ENCODE measurements at places on chromosomes 7 and 10.
A peak's percentile ranks its signal among the peaks of the same experiment; 100 is the strongest.

DNA sequence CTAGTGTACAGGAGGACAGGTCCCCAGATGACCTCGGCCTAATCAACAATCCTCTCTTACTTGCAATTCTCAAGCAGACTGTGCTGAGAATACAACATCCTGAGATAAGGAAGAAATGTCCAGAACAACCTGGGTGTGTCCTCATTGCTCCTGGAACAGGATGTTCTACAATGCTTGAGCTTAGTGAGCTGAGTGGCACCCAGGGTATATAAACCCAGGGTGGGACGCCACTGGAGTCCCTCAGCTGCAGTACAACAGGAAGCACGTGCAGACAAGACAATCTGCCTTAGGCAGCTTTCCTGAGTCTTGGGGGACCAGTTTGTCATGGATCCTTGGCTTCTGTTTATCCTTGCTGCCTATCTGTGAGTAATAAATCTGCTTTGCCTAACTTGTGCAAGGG, 27.7 kb upstream of the SLC25A13 start:
- DNase-seq, result no peak

- no peak for DNase-seq
These were observed 61.5 kb upstream of the NKX6-2 start for GRCh38 chr10:132847416-132847777.

DNA sequence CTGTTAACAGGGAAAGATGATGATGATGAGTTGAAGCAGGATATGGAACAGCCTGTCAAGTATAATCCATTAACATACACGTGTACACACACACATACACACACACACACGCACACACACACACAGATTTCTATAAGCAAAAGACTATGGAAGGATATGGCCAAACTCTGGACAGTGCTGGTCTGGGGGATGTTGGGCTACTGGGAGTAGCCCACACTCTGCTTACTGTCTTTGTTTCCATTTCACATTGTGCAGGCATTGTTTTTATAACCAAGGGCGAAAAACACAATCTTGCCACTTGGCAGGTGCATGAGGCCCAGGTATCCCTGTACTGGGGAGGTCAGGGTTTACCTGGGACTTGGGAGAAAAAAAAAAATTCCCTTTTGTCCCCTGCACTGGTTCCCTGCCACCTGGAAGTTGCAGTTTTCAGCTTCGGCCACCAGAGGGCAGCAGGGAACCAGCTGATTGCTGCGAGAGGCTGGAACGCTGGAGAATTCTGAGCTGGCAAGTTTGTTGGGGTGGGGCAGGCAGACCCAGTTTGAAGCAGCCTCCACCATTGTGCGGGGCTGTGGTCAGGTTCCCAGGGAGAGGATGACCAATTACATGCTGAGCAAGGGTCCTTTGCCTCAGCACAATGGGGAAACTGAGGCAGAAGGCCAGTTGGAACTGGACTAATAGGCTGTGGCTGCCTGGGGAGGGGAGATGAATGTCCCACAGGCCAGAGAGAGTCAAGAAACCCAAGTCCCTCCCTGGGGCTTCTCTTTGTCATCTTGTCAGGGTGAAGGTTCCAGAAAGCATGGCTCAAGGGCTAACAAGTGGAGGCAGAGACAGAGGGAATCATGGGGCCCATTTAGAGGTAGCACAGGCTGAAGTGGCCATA, 27.3 kb downstream of the PPIF start:
- DNase-seq, result peak; percentile 46

- no peak for DNase-seq
These were observed 95.3 kb upstream of the CYP26C1 start for GRCh38 chr10:92965314-92965713.

- DNase-seq, result no peak
These were observed 6.4 kb downstream of the CCSER2 start for GRCh38 chr10:84334811-84335210.

DNA sequence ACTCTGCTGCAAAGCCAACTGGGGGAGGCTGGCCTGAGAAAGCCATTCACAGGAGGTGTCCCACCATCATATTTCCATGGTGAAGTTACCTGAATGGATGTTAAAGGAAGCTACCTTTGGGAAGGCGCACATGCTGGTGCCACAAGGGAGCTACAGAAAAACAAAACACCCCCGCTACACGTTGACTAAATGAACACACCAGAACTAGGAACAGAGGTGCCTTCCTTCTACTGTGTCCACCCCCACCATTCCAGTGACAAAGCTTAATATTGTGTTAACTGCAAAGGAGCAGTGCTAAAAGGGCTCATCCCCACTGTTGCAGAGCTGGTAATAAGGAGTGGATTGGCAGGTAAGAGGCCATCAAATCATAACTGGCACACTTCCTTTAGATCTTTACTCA, 420.0 kb upstream of the PODXL start:
- DNase-seq, result no peak

GRCh38 chr10:33611423-33611822, 277.0 kb upstream of the NRP1 start:
- DNase-seq, result no peak

GRCh38 chr10:65470986-65471385, 1454.8 kb upstream of the LRRTM3 start:
- no peak for DNase-seq

- no peak for DNase-seq
These were observed 48.8 kb downstream of the RALA start for GRCh38 chr7:39672176-39672575.

GRCh38 chr7:44434201-44434600, 56.3 kb downstream of the NUDCD3 start:
- DNase-seq, result no peak

DNA sequence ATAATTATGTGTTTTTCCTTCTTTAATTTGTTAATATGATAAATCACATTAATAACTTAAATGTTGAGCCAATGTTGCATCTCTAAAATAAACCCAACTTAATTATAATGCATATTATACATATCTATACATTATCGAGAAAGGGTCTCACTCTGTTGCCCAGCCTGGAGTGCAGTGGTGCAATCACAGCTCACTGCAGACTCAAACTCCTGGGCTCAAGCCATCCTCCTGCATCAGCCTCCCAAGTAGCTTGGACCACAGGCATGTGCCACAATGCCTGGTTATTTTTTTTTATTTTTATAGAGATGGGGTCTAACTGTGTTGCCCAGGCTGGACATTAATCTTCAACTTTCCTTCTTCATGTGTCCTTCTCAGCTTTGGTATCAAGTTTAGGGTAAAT, 98.9 kb downstream of the INHBA start:
- no peak for DNase-seq

- no peak for DNase-seq
These were observed 38.7 kb upstream of the ZNF32 start for GRCh38 chr10:43687373-43687772.

GRCh38 chr10:102605712-102606111, 38.6 kb upstream of the TRIM8 start:
- DNase-seq, result no peak

DNA sequence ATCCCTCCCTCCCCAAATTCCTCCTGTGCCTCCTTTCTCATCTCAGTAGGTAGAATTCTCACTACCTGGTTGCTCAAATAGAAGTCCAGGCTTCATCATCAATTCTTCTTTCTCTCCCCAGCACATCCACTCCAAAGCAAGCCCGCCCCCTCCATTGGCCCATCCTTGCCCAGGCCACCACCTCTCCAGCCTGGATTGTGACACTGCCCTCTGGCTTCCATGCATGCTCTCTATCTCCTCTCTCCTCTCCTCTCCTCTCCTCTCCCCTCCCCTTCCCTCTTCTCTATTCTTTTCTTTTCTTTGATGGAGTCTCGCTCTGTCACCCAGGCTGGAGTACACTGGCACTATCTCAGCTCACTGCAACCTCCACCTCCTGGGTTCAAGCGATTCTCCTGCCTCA, 144.9 kb downstream of the UBE2H start:
- DNase-seq, result no peak

- DNase-seq, result no peak
These were observed 6.9 kb downstream of the MTG1 start for GRCh38 chr10:133400624-133401424.

- no peak for DNase-seq
These were observed 18.4 kb downstream of the FXYD4 start for GRCh38 chr10:43389867-43390266.

DNA sequence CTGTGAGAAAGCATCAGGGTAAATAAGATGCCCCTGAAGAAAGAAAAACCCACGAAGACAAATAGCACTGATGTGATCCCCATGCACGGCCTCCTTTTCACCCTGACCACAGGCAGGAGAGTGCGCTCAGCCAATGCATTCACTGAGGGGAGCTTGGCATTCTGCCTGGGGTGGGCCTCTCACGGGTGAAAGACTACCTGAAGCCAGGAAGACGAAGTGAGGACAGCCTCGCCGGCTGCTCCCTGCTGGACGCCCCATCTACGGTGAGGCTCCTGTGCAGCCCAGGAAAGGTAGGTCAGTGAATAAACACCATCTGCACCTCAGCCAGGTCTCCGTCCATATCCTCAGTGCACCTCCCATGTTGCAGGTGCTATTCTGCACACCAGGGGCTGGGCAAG, 32.0 kb downstream of the CPXM2 start:
- no peak for DNase-seq

DNA sequence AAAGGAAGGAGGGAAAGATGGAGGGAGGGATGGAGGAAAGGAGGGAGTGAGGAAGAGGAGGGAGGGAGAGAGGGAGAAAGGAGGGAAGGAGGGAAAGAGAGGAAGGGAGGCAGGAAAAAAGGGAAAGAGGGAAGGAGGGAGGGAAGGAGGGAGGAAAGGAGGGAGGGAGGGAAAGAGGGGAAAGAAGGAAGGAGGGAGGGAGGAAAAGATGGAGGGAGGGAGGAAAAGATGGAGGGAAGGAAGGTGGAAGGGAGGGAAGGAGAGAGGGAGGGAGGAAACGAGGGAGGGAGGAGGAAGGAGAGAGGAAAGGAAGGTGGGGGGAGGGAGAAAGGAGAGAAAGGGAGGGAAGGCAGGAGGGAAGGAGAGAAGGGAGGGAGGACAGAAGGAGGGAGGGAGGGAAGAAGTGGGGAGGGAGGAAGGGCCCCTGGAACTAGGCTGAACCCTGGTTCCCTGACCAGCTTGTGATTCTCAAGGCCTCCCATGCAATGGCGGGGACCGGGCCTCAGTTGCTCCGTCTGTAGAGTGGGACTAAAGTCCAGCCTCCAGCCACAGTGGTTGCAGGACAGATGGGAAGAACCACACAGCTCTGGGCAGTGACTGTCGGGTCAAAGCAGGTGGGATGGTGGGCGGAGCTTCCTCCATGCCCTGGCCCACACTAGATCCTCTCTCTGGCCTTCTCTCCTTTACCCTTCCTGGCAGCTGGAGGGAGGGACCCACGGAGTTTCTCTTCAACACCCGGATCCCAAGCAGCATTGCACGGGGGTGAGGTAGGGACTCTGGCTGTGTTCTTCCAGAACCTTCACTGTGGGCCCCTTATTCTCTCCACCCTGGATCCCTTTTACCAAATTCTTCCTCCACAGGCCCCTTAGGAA, 4.3 kb upstream of the TTYH3 start:
- no peak for DNase-seq

- DNase-seq, result no peak
These were observed 74.2 kb downstream of the JAZF1 start for GRCh38 chr7:28106321-28106829.

DNA sequence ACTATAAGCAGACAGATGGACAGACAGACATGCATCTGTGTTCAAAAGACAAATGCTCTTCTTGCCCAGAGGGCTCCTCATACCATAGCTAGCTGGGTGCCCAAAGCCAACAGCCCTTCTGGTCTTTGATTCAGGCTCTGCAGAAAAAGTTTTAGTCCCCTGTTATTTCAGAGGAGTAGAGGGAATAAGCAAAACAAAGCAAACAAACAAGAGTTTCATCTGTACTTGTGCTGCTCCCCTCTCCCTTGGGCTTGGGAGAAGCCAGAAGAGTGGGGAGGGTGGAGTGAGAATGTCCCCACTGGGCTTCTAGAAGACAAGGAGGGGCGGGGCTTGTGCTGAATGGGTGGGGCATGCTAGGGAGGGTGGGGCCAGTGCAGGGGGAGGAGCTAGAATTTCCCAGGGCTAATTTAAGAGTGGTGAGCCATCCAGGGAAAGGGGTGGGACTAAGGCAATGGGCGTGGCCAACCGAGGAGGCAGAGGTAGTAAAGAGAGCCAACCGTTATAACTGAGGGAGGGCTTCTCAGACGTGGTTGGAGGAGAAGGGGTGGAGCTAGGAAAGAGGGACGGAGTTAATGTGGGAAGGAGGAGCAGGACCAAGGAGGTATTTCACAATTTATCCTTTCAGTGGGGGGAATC, 101.2 kb upstream of the MGMT start:
- no peak for DNase-seq

GRCh38 chr10:6279540-6280267, 77.0 kb downstream of the PFKFB3 start:
- no peak for DNase-seq

DNA sequence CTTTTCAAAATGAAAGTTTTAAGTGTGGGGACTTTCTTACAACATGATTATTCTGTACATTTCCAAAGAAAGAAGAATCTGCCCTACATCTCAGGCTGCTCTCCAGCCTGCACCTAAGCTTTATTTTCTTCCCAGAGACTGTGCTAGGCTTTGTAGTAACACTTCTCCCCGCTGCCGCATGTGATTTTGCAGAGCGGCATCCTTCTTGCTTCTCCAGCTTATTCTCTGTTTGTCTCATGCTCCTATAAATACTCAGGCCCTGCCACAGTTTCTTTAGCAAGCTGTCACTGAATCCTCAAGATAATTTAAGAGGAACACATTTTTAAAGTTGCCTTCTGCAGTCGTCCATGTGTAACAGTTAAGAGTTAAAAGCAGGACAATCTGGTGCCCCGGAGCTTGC, 53.5 kb downstream of the INSYN2A start:
- DNase-seq, result no peak

- no peak for DNase-seq
These were observed 489.9 kb downstream of the NXPH1 start for GRCh38 chr7:8923164-8923806.

DNA sequence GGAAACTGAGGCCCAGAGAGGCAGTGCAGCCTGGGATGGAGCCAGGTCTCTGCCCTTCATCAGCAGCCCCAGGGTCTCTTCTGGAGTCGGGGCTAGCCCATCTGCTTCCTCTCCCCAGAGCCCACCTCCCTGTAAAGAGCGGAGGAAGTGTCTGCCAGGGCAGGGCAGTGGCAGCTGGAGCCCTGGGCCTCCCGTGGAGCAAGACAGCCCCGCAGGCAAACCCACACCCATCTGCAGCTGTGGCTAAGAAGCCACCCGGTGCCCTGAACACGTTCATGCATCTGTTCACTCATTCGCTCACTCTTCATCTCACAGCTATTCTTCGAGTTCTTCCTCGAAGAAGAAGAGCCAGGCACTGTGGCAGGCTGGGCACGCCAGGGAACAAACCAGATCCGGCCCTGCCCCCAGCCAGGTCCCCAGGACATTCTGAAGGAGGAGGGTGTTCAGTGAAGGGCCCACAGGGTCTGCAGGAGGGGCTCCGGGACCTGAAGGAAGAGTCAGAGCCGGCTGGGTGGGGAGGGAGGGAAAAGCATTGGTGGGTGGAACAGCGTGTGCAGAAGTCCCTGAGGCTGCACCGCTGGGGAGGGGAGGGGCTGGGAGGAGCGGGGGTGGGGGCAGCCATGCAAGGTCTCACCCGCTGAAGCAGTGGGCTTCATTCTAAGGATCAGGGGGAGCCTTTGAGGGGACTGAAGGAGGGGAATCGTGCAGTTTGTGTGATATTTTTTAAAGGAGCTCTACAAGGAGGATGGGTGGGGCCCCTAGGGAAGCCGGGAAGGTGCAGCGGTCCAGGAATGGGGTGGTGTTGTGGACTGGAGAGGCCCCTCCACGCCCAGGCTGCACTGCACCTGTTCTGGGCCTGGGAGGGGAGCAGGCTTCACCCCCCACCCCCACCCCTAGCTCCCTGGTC, 99.1 kb downstream of the UNCX start:
- DNase-seq, result no peak

Measured in stimulated activated CD4-positive, alpha-beta T cell treated with anti-CD3 and anti-CD28 coated beads, Interleukin-15, amount 100 ng/mL, for 1 hour (primary cell).